ENCODE measurements at places on chromosomes 4 and X.

- no peak for DNase-seq
Measured at GRCh38 chr4:164779811-164780216, 25.9 kb downstream of the SMIM31 start.

DNA sequence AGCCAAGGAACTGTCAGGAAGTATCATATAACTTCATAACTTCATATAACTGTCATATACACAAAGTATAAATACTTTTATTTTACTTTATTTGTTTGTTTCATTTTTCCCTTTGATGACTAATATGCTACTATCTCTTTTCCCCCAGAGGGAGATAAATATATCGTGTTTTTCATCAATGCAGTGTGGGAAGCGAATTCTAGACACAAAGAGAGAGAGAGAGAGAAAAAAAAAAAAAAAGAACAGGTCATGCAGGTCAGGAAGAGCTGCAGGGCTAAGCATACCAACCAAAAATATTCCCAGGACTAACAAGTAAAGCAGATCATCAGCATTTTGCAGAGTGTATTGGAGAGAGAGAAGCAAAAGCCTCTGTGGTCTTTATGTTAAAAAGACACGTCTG is 1849.2 kb downstream of the STIM2 start:
- DNase-seq: no peak

- DNase-seq: peak; percentile 90
Measured at GRCh38 chr4:24885342-24885741, 27.5 kb downstream of the CCDC149 start.

DNA sequence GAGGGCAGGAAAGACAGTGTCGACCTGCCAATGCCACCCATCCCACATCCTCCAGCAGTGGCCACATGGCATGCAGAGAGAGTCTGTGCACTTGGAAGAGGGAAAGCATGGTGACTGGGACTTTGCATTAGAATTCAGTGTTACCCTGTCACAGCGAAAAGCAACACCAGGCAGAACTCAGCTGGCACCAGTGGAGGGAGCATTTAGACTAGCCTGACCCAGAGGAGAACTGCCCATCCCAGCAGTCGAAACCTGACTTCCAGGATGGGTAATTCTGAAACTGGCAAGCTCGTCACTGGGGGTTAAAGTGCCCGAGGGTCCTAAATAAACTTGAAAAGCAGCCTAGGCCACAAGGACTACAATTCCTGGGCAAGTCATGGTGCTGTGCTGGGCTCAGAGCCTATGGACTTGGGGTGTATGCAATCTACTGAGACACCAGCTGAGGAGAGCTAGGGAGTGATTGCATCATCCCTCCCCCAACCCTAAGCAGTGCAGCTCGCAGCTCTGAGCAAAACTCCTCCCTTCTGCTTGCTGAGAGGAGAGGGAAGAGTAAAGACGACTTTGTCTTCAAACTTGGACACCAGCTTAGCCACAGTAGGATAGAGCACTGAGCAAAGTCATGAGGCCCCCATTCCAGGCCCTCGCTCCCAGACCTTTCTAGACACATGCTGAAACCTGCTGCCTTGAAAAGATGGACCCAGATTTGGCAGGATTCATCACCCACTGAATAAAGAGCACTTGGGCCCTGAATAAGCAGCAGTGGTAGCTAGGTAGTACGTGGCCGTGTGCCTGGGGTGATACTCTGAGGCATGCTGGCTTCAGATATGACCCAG is 68.8 kb downstream of the DDX60L start:
- DNase-seq: no peak

DNA sequence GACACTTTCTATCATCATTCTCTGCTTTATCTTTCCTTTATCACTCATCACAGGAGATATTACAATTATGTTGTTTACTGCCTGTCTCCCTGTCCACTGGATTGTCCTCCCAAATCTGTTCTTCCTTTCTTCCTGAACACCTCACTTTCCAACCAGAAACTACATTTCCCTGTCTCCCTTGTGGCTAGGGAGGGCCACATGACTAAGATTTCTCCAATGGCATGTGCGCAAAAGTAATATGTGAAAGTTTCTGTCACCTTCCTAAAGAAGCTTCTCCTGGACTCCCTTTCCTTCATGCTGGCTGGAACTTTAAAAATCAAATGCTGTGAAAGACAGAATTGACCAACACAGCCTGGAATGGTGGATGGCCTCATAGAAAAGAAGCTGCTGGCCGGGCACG is 25.8 kb downstream of the ATP11C start:
- DNase-seq: no peak
